ENCODE measurements at places on chromosomes 6 and 20. TPM values are rescaled to one million over a fixed set of nuclear protein-coding genes. Genes with fewer than 3 reads are reported as not detected.

Gene RBL1
- total RNA-seq: 21.0 TPM

Gene DACT2
- total RNA-seq: not detected

Gene C6orf62
- 130 TPM for total RNA-seq

Gene LY6G5C
- total RNA-seq: 7.9 TPM

- DNase-seq: peak; percentile 58
Measured at GRCh38 chr20:41173161-41173721, 35.9 kb downstream of the PLCG1 start.

GRCh38 chr6:53861518-53861917 is 66.7 kb downstream of the LRRC1 start:
- no peak for DNase-seq

DNA sequence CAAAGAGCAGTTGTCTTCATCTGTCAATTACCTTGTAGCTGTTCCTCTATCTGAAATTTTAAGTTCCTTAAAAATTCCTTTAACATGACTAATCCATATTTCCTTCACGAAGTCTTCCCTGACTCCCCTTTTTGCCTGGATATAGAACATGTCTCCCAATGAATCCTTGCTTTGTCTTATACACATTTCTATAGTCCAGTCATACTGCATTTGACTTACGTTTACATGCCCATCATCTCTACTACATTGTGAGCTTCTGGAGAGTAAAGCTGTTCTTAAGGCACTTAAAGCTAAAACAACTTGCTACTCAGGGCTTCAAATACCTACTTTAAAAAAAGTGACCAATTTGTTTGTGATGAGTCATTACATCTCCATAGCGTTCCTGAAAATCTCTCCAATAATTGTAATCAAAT is 4.9 kb downstream of the REV3L start:
- DNase-seq: no peak

Data from natural killer cell (primary cell).